NCI-H1092 treated with DMSO at 0.1 percent for 48 hours (cell line): ENCODE measurements at places on chromosomes 6 and 20.

DNA sequence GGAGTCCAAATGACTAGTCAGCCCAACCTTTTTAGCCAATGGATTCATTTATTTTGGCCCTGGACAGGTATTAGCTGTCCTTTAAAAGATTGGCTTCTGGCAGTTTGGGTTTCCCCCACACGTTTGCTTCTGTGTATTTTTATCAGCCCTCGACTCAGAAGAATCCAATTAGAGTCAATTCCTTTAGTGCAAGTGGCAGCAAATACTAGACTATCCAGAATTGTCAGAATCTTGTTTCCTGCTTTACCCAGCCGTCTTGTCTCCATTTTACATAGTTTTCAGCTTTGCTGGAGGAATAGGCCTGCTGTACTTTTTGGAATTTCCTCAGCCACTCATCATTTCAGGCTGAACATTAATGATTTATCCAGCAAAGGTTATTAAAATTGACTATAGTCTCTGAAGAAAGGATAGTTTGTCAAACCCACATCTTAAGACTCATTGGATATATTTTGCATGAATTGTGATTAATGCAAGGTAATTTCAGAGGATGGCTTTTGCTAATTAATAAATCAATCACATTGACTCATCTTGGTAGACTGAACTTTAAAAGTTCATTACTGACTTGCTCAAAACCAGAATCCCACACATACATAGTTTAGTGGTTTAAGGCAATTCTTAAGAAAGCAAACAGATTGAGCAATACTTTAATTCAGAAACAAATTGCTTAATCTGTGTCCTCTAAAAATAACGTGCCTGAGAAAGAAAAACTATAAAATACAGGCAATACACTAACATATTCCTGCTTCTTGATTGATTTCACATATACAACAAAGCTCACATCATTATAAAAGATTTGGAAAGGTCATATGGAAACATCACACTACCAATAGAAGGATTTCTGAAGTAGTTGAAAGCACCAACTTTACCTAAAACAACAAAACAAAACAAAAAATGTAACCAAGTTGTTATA, 62.9 kb upstream of the ZNF217 start:
- no peak for DNase-seq

- no peak for DNase-seq
These were observed 58.3 kb upstream of the GNRH2 start for GRCh38 chr20:2984956-2985661.

- no peak for DNase-seq
These were observed 8.8 kb upstream of the METTL24 start for GRCh38 chr6:110366975-110367374.

DNA sequence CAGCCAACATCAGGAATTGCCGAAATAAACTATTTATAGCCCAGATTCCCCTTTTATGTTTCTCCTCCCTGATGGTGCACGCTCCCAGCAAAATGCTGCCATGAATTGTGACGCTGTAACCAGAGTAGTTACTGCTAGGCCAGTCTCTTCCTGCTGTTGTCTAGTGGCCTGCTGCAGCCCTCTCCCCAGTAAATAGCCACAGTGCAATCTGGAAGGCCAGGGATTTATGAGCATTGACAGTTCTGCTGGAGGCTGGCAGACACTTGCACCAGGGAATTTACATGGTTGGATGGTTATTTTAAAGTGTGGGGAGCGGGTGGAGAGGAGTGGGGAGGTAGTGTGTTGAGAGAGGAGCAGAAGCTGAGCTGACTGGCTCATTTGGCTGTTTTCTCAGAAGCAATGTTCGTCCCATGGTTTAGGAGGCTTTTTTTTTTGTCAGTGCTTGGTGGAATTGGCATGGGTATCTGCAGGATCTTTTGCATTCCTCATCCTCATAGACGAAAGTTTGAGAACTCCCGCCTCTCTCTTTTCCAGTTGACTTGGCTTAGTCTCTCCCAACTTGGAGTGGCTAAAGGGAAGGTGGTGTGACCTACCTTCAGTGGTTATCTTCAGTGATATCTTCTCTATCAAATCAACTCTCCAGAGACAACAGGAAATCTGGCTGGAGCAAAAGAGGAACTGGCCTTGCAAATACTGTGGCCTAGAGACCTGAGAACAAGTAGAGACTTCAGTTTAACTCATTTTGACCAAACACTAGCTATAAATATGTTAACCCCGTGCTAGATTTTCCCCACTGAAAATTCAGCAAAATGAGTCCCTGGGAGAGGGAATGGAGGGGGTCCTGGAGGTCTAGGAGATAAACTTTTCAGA, 99.3 kb upstream of the VSTM2L start:
- DNase-seq = no peak

DNA sequence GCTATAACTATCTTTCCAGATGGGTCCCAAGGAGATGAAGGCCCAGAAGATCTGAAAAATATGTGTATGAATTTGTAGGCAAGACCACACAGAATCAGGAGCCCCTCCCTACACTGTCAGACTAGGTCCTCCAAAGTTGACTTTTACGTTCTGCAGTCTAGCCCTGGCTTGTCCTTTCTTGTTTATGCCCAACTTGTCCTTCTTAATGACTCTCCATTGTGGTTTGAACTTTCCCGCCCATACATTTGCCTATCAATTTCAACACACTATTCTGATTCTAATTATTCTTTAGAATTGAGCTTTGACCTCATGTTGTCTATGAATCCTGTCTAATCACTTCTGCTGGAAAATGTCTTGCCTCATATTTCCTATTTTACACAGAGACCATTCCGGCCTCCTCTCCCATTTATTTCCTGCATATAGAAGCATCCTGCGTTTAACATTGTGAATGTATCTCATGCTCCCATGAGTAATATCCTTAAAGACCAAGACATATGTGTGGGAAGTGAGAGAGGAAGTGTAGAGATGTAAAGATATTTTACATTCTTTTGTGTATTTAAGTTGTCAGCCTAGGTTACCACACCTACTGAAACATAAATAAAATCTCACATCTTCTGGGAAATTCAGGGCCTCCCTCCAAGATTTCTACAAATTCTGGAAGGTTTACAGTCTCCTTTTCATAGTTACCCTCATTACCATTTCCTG, 348.3 kb downstream of the BCKDHB start:
- DNase-seq = no peak

DNA sequence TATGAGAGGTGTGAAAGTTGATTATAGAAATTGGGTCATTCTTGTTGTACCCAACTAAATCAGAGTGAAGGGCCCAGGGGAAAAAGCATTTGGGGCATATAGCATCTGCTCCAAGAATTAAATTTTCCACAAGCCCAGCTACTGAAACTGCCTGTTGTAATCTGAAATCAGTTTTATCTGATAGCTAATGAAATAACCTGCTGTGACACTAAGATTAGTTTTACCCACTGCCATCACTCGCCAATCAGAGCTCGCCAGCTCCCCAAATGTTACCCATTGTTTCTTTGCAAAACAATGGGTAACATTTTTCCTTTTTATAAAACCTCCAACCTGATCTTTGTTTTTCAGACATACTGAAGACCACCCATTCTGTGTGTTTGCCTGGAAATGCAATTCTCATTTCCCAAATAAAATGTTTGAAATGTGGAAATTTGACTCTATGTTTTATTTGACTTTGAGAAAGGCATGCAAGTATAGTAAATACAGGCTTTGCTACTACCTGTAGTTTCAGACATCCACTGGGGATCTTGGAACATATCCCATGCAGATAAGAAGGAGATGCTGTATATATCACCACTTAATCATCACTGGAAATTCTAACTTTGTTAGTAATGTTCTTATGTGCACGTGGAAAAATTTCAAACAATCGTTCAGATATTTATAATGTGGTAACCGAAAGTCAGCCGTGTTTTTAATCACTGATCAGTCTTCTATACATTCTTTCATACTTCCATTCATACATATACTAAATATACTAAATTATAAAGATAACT, 6.3 kb upstream of the AHI1 start:
- DNase-seq = no peak

DNA sequence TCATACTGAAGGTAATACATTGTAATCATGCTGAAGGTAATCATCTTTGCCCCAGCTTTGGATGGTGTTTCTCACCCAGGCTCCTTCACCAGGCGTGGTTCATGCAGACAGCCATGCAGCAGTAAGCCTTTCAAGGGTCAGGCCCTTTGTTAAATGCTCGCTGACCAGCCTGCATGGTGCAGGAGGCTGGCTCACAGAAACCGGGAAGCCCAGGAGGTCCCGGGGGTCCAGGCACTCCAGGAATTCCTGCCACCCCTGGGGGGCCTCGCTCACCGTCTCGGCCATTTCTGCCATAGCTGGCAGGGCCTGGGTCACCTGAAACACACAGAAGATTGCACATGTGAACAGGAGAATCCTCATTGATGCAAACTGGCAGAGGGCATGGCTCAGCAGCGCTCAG, 86.1 kb downstream of the COL9A1 start:
- DNase-seq = no peak

GRCh38 chr20:62463651-62464424, 12.0 kb downstream of the GATA5 start:
- DNase-seq = no peak
